ENCODE measurements at places on chromosomes 4 and X.

DNA sequence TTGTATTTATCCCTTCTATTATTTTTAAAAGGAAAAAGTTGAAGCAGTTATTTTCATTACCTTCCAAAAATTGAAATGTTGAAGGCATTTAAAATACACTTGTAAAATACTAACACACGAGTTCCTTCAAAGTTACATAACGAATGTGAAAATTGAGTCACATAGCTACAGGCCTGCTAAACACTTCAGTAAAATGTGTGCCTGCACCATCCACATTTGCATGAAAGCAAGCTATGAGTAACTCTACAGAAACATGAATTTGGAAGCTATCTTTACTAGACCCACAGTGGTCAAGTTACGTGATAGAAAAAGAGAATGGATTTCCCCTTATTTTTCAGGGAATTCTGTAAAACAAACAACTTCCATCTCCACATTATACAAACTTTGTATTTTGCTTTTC lies 1148.8 kb upstream of the PCDH7 start:
- no peak for DNase-seq

DNA sequence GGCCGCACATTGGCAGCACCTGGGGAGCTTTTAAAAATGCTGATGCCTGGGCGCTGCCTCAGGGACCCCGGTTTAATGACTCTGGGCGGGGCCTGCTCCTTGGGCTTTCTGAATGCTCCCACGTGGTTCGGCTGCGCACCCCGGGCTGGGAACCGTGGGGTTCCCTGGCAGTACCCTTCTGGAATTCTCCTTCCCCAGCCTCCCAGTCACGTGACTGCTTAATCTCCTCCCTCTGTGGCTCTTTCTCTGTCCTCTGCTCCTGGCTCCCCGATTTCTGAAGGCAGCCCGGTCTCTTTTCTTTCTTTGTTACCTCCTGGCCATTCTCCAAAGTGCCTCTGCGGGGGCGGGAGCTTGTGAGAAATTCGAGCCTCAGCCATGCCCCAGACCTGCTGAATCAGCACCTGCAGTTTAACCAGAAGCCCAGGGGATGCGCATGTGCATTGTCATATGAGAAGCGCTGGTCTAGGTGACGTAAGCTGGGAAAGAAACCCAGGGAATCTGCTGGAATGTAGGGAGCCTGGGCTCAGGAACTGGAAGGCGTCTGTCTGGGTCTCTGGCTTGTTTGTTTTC lies 16.6 kb downstream of the CLCN4 start:
- no peak for DNase-seq

DNA sequence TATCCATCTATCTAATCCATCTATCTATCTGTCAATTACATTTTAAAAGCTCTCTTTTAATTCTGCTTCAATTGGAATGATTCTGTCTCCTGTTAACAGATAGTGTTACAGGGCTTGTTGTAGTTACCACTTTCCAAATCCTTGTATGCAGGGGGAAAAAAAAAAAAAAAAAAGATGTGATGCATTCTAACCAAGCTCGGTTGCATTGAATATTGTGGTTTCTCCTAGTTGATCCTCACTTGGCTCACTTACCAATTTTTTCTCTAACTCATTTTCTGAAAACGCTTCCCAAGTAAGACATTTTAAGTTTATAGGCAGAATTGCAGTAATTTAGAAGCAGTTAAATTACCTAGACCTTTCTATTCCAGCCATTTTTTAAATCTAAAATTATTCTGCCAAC lies 327.9 kb upstream of the PITX2 start:
- no peak for DNase-seq

- no peak for DNase-seq
Measured at GRCh38 chrX:150567645-150568319, 639 bp upstream of the MTM1 start.

GRCh38 chr4:93730760-93731159 lies 97.8 kb upstream of the ATOH1 start:
- no peak for DNase-seq

GRCh38 chr4:129014566-129015509 lies 78.5 kb downstream of the SCLT1 start:
- DNase-seq: no peak

DNA sequence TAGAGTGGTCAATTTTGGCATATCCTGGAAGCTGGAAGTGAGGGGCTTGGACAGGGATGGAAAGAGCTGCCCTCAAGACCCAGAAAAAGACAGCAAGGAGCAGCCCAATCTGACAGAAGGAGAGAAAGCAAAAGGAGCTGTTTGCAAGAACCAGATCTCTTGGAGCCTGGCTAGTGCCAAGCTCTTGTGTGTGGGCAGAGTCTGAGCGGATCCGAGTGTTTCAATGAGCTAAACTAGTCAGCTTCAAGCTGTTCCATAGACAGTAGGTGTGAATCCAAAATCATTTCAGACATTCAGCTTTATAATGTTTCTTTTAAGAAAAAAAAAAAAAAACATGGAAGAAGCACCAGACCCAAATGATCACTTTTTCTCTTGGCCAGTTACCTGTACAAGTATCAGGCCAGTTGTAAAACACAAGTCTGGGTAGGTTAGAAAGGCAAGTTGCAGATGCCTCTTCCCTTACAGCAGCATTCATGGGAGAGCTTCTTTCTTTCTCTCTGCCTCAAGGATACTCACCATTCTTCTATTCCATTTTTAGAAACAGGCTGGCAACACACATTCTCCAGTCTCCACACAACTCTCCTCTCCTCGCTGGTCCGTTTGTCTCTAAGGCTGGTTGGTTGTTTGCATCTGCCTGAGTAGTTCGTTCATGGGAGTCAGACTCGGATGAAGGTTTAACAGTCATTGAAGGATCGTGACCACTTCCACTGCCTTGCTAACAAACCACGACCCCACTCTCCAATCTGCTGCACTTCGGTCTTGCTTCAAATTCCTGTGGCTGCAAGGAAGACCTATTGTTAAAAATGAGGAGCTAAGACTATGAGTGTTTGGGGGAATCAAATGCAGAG lies 105.2 kb upstream of the GATB start:
- no peak for DNase-seq

- DNase-seq: no peak
Measured at GRCh38 chrX:3181846-3182245, 140.6 kb downstream of the ARSF start.

GRCh38 chrX:131828482-131828881 lies 194.6 kb upstream of the STK26 start:
- no peak for DNase-seq

GRCh38 chrX:150507251-150507856 lies 61.1 kb upstream of the MTM1 start:
- DNase-seq: no peak

- DNase-seq: no peak
Measured at GRCh38 chr4:179747218-179747910, 2305.1 kb upstream of the AGA start.

- no peak for DNase-seq
Measured at GRCh38 chr4:83320548-83320947, 14.1 kb downstream of the HPSE start.

DNA sequence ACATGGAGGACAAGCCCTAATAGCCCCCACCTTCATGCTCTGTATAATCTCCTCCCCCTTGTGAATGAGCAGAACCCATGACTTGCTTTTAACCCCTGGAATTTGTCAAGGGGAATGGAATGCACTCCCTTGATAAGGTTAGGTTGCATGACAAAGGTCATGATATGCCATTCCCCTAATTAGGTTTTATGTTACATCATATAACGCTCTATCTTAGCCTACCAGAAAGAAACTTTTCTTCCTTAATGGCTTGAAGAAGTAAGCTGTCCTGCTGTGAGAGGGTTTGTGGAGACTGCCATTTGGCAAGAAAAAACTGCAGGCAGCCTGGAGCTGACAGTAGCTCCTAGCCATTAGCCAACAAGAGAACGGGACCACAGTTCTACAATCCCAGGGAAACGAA lies 399.8 kb upstream of the MAD2L1 start:
- DNase-seq: no peak

DNA sequence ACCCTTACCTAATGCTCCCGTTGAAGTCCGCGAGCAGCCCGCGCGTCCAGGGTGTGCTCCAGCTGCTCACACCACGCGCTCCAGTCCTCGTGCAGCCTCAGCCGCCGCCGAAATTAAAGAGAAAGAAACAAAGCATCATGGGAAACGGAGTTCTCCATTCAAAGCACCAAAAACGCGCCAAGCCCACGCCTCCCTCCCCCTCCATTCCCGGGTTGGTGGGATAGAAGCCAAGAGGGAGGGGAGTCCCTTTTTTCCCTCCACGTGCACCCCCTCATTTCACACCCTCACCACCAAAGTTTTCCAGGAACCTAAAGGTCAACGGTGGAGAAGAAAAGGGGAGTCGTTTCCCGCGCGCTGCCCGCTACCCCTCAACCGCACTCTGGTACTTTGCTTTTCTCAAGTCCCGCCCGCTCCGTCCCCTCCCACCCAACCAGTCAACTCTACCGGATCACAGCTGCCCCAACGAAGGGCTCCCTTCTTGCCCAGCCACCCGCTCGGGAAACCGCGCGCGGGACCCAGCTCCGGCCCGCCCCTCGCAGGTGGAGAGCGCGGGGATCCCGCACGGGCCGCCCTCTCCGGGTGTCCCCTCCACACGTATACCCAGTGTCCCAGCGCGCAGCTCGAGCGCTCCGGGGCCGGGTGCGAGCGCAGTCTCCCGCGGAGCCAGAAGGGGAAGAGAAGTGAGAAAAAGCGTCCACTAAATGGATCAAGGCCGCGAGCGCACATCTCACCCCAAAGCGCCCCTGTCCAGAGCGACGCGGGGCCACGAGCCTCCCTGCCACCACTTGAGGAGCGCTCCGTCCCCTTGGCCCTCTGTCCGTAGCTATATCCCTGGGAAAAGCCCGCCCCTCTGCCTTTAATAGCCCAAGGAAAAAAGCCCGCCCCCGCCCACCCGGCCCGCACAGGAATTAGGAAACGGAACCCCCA lies 65.1 kb upstream of the CCDC160 start:
- DNase-seq: no peak

Measured in D721Med (cell line).